Mesothelial cell of epicardium (in vitro differentiated cells): ENCODE measurements at places on chromosomes 7 and 10. TPM values are rescaled to one million over a fixed set of nuclear protein-coding genes. Genes with fewer than 3 reads are reported as not detected.

HECW1 gene
- 1.0 to 1.9 TPM (median 1.4 TPM) in 3 replicates for total RNA-seq

MRPS16 gene
- total RNA-seq = 62.5 to 72.2 TPM (median 65.2 TPM) in 3 replicates

GRCh38 chr7:92251181-92251580 lies 5.4 kb downstream of the ANKIB1 start:
- no peak for DNase-seq

DNA sequence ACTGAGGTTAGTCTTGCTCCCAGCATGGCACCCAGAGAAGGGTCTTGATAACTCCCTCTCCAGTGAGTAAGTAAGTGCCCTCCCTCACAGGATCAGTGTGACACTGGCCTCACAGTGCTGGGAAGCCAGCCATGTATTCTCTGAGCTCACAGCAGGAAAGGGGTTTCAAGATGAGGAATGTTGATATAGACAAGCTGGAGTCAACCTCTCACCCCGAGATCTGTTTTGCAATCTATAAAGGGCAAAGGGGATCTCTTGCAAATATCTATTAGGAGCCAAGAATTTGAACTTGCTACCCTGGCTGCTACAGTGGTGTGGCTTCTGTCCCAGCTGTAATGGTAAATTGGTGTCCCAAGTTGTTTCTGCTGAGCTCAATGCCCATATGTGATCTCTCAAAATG lies 70.2 kb upstream of the ADAM12 start:
- DNase-seq = no peak

DNA sequence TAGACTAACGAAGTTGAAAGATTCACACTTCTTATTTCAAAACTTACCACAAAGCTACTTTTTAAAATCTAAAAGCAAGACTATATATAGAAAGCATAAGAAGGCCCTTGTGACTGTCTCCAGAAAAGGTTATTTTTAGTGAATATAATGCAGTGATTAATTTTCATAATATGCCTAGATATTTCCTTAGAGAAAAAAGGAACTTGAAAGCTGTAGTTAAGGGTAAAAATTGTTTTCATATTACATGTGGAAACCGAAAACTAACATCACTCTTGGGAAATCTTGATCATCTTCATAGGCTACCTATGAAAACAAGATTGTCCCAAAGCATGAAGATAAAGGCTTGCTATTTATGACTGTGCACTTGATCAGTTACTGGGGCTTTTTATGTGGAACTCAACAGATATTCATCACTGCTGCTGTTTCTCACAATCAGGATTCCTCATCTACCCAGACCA lies 223.2 kb downstream of the SH2D4B start:
- DNase-seq = no peak

- DNase-seq = no peak
Observed at GRCh38 chr10:63515002-63515763, 6.0 kb upstream of the REEP3 start.

DNA sequence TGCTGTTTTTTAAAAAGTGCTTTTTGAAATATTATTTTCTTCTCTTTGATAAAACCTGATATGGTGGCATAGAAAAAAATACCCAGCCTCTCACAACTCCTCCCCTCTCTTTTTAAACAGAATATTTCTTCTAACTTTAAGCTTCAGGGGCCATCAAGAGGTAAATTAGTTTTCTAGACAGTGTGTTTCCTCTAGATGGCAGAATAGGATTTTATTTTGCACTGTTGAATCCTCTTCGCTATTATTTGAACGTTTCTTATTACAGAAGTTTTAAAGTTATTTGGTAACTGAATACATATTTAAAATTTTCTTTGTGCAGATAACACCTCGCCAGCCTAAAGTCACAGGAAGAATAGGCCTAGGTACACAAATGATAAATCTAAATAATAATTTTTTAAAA lies 30.3 kb downstream of the ARL5B start:
- no peak for DNase-seq

GRCh38 chr10:33165911-33166310 lies 168.6 kb downstream of the NRP1 start:
- DNase-seq = no peak

TMEM60 gene
- total RNA-seq = 14.2 to 17.2 TPM (median 16.5 TPM) in 3 replicates

GRCh38 chr10:82267960-82268359 lies 393.0 kb downstream of the NRG3 start:
- DNase-seq = no peak
